Stimulated activated CD8-positive, alpha-beta memory T cell treated with anti-CD3 and anti-CD28 coated beads, Interleukin-15, amount 100 ng/mL, for 4 hours (primary cell): ENCODE measurements at places on chromosomes 7 and 10.

- DNase-seq, result no peak
These were observed 6.9 kb upstream of the ZNF485 start for GRCh38 chr10:43599333-43599732.

- DNase-seq, result no peak
These were observed 150.5 kb upstream of the PPP2R2D start for GRCh38 chr10:131750171-131750895.

GRCh38 chr7:71251706-71252105 is 119.8 kb downstream of the GALNT17 start:
- DNase-seq, result no peak

DNA sequence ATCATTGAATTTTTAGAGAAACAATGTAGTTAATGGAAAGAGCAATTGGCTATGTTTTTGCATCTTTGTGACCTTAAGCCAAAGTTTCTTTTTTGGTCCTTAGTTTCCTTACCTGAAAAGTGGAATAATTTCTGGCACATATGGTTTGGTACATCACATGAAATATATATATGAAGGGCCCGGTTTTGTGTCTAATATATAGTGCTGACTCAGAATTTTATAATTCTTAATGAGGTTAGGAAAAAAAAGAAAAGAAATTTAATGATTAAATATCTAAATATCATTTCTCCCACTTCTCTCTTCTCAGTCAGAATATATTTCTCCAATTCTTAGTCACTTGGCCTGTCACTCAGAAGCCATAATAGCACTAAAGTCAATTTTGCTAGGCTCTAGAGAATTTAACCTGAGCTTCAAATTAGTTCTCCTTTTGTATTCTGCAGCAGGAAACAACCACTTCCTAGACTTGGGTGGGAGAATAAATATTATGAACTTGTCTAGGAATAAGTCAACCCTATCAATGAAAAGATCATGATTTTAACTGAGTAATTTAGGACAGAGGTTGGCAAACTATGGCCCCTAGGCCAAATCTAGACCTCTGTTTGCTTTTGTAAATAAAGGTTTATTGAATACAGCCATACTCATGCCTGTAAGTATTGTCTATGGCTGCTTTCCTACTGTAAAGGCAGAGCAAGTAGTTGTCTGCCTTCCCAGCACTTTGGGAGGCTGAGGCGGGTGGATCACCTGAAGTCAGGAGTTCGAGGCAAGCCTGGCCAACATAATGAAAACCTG is 34.6 kb downstream of the PPP1R9A start:
- DNase-seq, result no peak

DNA sequence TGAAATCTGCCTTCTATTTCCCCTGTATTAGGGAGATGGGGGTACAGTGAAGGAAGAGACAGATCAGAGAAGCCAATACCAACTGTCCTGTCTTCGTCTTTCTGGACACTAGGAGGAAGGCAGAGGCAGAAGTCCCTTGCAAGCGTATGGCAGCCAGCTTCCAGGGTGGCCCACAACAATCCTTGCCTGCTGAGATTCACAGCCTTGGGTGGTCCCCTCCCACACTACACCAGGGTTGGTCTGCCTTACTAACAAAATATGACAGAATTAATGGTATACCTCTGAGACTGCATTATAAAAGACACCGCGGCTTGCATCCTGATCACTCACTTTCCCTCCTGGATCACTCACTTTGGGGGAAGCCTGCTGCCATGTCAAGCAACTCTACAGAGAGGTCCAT is 90.4 kb downstream of the IDE start:
- no peak for DNase-seq

DNA sequence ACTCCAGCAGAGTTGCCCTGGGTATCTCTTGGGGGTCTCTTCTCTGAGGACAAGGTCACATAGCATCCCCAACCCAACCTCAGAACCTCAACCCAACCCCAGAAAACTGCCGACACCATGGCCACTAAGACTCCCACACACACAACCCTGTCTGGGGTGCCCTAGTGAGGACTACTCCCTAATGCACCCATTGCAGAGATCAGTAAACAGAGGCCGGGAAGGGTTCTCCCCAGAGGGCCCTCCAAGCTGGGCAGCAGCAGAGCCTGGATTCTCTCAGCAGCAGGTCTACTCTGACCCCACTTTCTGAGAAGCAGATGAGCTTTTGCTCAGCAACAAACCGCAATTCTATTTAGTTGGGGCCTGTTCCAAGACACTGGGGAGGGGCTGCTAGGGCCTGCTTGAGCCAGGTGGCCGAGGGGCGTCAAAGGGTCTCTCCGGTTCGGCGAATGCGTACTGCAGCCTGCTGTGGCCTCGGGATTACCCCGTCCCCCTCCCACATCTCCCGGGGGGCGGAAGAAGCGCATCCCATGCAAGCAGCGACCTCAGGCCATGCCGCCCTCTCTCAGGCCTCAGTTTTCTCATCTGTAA is 828 bp downstream of the OGDHL start:
- DNase-seq, result no peak
